PC-9 (cell line): ENCODE measurements at places on chromosomes 1 and 21. TPM values are rescaled to one million over a fixed set of nuclear protein-coding genes. Genes with fewer than 3 reads are reported as not detected.

DNA sequence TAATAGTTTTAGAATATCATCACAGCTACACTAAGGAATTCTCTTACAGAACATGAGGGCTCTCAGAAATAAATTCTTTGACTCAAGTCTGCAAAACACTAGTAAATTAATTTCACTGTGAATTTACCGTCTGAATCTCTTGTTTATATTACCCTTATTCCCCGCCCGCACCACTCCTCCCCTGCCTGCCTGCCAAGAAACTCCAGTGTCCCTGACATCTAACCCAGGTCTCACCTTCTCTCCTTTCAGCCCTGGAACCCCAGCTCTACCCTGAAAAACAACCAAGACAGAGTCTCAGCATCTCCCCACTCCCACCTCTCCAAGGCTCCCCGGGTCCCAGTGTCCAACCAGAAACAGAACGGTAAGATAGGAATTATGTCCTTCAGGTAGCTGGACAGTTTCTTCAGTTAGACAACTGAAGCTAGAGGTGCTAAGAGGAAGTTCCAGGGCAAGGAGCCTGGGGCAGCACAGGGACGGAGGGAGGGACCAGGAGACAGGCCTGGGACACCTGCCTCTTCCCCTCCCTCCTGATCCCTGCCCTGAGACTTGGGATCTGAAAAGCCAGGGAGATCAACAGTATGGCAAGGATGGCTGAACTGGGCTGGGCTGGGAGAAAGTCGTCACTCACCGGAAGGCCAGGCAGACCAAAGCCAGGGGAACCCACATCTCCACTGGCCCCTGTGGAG lies 15.4 kb downstream of the COL16A1 start:
- no peak for DNase-seq

DNA sequence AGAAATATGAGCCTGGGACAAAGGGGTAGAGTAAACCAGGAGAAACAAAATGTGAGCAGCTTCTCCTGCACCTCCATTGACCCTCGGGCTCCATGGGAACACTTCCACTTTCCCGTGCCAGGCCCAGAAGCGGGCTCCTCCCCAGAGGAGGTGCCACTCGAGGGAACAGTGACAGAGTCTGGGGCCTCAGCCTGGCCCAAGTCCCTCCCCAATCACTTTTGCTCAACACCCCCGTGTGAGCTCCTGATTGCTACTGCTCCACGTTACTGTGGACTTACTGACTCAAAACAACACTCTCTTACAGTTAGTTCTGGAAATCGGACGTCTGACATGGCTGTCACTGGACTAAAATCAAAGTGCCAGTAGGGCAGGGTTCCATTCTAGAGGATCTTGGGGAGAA lies 17.7 kb upstream of the KLHDC7A start:
- no peak for DNase-seq

DNA sequence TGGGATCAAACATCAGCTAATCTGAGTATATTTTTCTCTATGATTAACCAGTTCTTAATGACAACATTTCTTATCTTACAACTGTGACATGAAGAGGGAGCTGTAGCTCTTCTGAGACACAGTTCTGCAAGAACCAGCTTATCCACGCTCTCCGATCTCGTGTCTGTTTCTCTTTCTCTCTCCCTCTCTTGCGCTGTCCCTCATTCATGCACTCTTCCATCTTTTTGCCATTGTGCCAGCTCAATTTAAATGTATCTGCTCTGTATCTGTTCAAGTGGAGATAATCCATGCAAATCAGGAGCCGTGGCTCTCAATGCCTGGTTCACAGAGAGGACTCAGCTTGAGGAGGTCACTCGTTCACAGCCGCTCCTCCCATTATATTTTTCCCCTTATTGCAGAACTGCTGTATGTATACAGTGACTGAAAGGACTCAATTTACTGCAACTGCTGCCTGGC lies 494.7 kb upstream of the ADGRL2 start:
- peak; percentile 6 for DNase-seq

GRCh38 chr1:155320661-155321617 lies at the start of gene RUSC1:
Gene RUSC1, plus strand, starts transcription at chr1:155320894. Its CDS starts 880 bp downstream, at chr1:155321774.
- DNase-seq = no peak

The LMOD1 gene
- 0.53 and 0.74 TPM in 2 replicates for total RNA-seq

The FAAH gene
- total RNA-seq = 19.1 and 23.8 TPM in 2 replicates
